ENCODE measurements at places on chromosomes 7 and 10. TPM values are rescaled to one million over a fixed set of nuclear protein-coding genes. Genes with fewer than 3 reads are reported as not detected.

Gene IFIT1B
- total RNA-seq: not detected

DNA sequence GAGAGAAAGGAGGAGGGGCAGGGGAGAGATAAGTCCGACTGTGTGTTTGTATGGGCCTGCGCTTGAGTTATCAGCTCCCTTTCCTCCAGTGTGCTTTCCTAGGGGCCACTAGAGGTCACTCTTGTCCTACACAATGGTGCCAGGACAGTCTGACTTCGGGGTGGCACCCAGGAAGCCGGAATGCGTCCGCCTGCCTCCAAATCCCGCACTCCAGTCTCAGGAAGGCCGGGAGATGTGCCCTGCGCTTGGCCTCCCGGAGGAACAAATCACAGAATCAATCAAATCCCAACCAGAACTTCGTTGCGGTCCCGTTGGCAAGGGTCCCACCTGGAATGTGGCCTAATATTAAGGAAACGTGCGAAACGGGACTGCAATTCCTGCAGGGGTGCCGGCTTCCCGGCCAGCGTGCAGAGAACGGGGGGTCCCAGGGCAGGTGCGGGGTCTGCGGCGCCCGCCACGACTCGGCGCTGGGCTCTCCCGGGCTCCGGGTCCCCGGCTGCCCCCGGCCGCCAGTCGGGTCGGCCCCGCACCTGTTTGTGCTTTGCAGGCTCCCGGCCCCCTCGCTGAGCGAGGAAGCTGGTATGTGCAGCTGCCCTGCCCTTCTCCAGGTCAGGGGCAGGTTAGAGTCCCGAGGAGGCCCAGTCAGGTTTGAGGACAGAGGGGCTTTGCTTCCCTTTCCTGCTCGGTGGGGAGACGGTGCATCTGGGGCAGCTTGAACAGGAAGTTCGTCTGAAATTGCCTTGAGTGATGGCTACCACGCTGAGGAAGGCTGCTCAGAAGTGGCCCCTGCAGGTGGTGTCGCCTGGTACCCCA lies 21.0 kb upstream of the HPS1 start:
- peak; percentile 86 for DNase-seq

DNA sequence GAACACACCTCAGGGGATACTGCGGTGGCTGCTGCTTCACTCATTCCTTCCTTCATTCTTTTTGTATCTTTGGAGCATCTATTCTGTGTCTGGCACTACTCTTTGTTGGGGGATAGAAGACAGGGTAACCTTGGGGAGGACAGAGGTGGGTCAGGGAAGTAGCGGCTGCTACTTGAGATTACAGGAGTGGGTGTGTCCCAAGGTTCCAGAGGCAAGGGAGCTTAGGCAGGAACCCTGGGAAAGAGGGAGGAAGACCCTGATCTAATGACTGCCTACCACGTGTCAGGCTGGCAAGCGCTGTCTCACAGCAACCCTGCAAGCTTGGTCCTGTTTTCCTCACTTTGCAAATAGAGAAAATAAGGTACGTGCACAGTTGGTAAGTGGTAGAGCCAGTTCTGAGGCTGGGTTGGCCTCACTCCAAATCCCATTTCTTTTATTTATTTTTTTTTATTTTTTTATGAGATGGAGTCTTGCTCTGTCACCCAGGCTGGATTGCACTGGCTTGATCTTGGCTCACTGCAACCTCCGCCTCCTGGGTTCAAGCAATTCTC lies 985.9 kb upstream of the ZNF722 start:
- no peak for DNase-seq

Gene ENTPD1
- 3.7 TPM for total RNA-seq

DNA sequence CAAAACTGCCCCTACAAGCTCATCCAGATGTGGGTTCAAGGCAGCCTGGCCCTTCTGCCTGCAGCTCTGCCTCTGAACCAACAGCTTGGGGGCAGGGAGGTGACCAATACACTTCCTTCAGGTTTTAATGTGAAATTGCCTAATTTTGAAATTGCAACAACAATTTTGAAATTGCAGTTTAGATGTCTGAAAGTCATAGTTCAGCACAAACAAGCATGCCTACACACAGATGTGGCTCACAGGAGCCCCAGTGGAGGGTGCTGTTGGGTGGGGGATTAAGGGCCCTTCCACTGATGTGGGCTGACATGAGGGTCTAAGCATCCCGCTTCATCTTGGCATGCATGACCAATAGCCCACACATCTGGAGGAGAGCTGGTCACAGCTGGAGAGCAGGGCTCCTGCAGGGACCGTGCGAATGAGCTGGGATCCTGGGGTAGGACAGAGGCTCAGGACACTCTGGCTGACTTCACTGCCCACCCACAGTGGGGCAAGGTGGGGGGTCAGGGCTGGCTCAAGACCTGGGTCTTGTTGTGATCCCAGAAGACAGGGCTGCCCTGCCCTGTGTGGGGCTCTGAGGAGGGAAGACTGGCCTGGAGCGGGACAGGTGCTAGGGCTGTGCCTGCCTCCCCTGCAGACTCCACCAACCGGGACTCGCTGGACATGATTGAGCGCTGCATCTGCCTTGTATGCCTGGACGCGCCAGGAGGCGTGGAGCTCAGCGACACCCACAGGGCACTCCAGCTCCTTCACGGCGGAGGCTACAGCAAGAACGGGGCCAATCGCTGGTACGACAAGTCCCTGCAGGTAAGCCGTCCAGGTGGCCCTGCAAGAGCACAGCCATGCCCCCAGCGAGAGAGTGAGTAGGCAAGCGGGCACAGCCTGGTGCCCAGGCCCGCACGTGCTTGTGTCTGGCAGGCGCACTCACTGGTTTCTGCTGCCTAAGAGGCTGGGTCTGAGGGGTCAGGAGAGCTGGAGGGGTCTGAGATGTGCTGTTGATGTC lies 32.3 kb downstream of the CHAT start:
- DNase-seq: no peak

DNA sequence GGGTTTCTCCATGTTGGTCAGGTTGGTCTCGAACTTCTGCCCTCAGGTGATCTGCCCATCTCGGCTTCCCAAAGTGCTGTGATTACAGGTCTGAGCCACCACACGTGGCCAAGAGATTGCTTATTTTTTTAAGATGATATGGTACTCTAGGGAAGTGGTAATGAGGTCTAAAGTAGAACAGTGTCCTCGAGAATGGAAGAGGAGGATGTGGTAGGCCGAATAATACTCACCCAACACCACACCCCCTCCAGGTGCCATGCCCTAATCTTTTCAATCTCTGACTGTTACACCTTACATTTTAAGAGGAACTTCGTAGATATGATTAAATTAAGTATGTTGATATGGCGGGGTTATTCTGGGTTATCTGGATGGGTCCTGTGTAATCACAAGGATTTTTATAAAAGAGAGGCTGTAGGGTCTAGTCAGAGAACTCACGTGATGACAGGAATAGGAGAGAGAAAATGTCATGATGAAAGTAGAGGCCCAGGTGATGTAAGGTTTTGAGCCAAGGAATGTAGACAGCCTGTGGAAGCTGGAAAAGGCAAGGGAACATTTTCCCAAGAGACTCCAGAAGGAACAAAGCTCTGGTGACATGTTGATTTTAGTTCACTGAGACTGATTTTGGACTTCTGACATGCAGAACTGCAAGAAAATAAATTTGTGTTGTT lies 29.5 kb downstream of the CDK13 start:
- peak; percentile 43 for DNase-seq

GRCh38 chr7:153061910-153062528 lies 302.5 kb downstream of the ACTR3B start:
- no peak for DNase-seq

DNA sequence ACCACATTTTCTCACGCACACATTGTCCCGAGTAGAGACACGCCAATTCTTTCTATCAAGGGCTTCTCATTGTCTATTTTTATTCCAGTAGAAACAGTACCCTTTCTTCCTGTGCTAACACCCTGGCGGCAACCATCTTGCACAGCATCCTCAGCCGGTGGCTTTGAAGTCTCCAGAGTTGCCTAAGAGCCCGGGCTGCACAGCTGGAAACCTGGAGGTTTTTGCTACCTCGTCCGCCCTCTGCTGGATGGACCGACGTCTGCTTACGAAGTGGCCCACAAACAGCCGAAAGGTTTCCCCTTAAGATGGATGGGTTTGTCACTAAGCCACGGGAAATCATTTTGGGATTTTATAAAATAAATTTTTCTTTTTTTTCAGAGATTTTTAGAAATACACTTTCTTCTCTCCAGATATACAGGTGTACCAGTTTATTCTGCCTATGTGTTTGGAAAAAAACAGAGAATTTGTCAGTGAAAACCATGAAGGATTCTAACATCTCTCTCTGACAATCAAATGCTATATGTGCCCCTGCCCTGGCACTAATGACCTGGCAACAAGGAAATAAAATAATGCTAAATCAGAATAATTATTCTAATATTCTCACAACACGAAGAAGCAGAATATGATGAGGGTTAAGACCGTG lies 81.8 kb upstream of the FAM204A start:
- peak; percentile 63 for DNase-seq

DNA sequence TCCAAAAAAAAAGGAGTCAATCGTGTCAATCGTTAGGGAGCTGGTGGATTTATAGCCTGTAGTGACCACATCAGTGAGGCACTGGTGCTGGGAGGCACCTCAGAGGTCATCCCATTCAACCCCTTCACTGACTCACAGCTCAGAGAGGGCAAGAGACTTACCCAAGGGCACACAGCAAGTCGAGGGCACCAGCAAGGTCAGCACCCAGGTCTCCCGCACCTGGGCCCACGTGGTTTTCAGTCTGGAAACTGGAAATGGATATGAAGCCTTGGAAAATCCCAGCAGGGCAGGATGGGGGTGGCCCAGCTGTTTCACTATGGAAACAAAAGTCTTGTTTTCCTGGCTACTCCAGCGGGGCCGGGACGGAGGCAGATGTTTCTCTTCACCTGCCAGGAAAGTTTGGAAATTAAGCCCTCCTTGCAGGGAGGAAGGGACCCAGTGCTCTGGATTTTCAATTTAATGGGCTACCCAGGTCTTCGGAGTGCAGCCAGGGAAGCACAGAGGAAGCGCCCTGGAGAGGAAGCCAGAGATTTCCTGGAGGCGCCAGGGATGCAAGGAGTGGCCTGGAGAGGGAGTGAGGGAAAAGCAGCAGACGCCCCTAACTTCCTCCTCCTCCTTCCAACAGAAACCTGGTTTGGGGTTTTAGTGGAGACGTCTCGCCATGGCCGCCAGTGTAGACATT lies 157.2 kb upstream of the TNRC18 start:
- no peak for DNase-seq

Gene AGBL3
- 7.1 TPM for total RNA-seq

GRCh38 chr7:30828591-30828990 lies 57.4 kb downstream of the MINDY4 start:
- no peak for DNase-seq

Gene MYH16
- not detected for total RNA-seq

Gene BRAF
- 41.6 TPM for total RNA-seq

GRCh38 chr10:26368463-26368862 lies 69.7 kb upstream of the APBB1IP start:
- no peak for DNase-seq

DNA sequence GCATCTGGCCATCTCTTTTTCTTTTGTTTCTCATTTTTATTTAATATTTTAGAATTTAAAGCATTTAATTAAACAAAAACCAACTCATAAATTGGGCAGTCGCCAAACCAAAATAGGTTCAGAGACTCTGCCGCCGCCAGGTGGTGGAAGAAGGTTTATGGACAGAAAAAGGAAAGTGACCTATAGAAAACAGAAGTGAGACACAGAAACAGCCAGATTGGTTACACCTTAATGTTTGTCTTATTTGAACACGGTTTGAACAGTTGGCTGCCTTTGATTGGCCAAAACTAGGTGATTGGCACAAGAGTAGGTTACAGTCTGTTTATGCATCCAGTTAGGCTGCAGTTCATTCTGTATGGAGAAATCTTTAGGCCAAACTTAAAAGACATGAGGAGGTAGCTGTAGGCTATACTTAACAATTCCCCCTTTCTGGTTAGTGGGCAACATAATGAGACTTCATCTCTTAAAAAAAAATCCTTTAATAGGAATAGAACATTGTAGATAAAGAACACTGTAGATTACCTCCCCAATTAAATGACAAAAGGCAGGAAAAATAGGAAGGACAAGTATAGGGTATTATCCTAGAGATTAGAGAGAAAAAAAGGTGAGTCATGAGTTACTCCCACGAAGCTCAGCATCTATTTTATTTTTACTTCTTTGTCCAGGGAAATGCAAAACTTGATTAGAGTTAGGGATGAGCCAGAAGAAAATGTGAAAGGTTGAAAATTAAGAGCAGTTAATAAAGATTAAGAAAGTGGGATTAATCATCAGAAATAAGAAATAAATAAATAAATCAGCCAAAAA lies 23.9 kb upstream of the CYCS start:
- peak; percentile 8 for DNase-seq

DNA sequence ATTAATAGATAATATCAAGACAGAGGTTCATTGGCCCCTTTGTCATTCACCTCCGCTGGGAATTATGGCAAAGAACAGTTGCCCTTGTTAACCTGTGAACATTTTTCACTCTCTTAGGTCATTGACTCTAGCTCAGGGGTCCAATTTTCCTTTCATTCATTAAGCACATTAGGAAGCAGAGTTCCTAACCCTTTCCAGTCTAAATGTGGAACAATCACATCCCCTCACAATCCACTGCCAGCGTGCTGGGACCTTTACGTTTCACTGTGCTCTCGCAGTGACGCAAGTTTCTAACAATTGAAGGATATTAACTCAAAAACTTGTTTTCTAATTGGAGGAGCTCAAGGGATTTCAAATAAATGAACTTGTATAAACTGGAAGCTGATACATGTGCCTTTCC lies 79.3 kb upstream of the MEOX2 start:
- DNase-seq: no peak

Gene NPTX2
- not detected for total RNA-seq

- no peak for DNase-seq
Measured at GRCh38 chr7:55250313-55250712, 114.8 kb upstream of the LANCL2 start.

- DNase-seq: peak; percentile 46
Measured at GRCh38 chr7:43454936-43455518, 127.9 kb upstream of the STK17A start.

DNA sequence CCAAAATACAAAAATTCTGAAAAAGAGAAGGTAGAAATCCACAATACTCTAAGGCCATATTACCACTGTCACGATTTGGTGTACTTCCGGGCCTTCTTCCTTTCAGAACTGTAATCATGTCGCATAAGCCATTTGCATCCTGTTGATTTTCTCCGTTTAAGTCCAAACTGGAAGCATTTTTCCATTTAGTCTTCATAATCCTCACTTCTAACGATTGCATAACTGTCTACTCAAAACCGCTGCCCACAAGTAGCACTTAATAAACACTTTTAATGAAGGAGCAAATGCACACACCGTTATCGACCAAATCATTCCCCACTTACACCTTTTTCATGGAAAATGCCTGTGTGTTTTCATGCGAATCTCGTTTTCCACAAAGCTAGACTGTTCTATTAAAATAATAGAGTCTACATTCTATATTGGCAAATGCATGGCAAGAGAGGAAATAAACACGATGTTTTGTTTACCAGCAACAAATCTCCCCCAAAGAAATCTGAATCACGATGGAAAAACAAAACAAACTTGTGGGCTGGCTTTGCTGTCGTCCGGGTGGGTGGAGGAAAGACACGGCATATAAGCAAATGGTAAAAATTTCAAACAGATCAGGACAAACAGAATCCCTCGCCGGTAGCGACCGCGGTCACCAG lies 1.0 kb downstream of the ATE1 start:
- DNase-seq: peak; percentile 50

GRCh38 chr7:96005271-96005670 lies 232.9 kb downstream of the DYNC1I1 start:
- DNase-seq: no peak

Gene THSD7A
- not detected for total RNA-seq

Gene CNNM1
- not detected for total RNA-seq

Gene NYAP1
- total RNA-seq: 0.10 TPM

Gene HOXA7
- total RNA-seq: 1.2 TPM

Gene AOAH
- total RNA-seq: 0.61 TPM

- peak; percentile 56 for DNase-seq
Measured at GRCh38 chr10:102752934-102753664, 9.4 kb downstream of the WBP1L start.

Gene TMEM139
- total RNA-seq: 0.46 TPM

- no peak for DNase-seq
Measured at GRCh38 chr7:105205592-105206237, 183.0 kb downstream of the SRPK2 start.
